SK-N-SH treated with all-trans-retinoic acid at 6 μM for 48 hours (cell line): ENCODE measurements at places on chromosomes 7 and 10.
A peak's percentile ranks its signal among the peaks of the same experiment; 100 is the strongest.

- no peak for ATAC-seq
Observed at GRCh38 chr7:52635021-52635420, 400.4 kb upstream of the POM121L12 start.

DNA sequence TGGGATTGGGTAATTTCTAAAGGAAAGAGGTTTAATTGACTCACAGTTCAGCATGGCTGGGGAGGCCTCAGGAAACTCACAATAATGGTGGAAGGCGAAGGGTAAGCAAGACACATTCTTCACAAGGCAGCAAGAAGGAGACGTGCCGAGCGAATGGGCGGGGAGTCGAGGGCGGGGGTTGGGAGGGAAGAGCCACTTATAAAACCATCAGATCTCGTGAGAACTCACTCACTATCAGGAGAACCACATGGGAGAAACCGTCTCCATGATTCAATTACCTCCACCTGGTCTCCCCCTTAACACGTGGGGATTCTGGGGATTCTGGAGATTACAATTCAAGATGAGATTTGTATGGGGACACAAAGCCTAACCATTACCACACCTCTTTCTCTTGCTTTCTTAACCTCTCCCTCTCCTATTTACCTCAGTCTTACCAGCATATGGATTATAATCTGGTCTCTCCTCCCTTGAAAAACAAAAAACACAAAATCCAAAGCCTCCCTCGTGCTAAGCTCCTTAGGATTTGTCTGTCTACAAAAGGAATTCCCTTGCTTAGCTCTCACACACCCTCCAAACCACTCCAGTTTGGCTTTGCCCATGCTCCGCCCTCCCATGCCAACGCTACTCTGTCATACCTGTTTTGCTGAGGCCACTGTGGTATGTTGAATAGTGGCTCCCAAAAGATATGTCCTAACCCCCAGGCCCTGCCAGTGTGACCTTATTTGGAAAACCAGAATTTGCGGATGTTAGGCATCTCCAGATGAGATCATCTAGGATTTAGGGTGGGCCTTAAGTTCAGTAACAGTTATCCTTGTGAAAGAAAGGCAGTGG is 19.6 kb upstream of the EFCAB10 start:
- peak; percentile 15; the same call in 1 of the 3 replicates for ATAC-seq

GRCh38 chr10:31073211-31073610 is 41.5 kb upstream of the ZNF438 start:
- no peak for ATAC-seq

GRCh38 chr10:62817121-62817765 is 1.1 kb upstream of the EGR2 start:
- ATAC-seq: peak; percentile 22

GRCh38 chr7:100679927-100680575 is 6.5 kb downstream of the GNB2 start:
- ATAC-seq: no peak

- no peak for ATAC-seq
Observed at GRCh38 chr7:84847790-84848189, 339.1 kb downstream of the SEMA3D start.

- no peak for ATAC-seq
Observed at GRCh38 chr7:117555260-117555659, 75.4 kb downstream of the CFTR start.

GRCh38 chr10:63708421-63708820 is 187.2 kb downstream of the REEP3 start:
- ATAC-seq: no peak

- no peak for ATAC-seq
Observed at GRCh38 chr7:95631527-95631926, 35.2 kb upstream of the PDK4 start.

DNA sequence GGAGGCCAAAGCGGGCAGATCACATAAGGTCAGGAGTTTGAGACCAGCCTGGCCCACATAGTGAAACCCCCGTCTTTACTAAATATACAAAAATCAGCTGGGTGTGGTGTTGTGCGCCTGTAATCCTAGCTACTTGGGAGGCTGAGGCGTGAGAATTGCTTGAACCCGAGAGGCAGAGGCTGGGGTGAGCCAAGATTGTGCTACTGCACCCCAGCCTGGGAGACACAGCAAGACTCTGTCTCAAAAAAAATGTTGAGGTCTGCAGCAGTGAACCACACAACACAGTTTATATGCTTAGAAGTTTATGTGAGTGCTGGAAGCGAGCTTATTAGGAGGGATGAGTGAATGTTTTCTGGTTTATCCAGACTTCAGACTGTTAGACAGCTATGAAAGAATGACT is 10.4 kb downstream of the LHPP start:
- ATAC-seq: no peak

GRCh38 chr7:45078125-45078681 is 10.6 kb downstream of the NACAD start:
- no peak for ATAC-seq

DNA sequence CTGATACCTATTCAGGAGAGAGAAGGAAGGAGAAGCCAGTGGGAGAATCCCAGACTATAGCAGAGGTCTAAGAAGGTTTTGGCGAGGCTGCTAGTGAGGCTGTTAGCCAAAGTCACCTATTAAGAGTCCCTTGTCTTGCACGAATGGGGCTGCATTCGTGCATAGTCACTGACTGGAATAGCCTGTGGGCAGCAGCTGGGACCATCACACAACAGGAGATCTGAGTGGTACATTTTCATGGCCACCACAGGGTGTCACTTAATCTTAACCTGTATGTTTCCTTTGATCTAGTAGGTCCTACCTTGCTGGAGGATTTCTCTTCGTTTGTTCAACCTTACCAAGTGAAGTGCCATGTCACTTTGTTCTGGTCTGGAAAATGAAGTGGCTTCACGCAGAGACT is 319.9 kb downstream of the BMPER start:
- no peak for ATAC-seq

DNA sequence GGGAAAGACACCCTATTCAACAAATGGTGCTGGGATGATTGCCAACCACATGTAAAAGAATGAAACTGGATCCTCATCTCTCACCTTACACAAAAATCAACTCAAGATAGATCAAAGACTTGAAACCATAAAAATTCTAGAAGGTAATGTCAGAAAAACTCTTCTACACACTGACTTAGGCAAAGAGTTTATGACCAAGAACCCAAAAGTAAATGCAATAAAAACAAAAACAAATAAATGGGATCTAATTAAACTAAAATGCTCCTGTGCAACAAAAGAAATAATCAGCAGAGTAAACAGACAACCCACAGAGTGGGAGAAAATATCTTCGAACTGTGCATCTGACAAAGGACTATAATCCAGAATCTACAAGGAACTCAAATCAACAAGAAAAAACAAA is 504.2 kb upstream of the MBL2 start:
- no peak for ATAC-seq

- ATAC-seq: no peak
Observed at GRCh38 chr7:80823057-80823456, 95.8 kb downstream of the SEMA3C start.

DNA sequence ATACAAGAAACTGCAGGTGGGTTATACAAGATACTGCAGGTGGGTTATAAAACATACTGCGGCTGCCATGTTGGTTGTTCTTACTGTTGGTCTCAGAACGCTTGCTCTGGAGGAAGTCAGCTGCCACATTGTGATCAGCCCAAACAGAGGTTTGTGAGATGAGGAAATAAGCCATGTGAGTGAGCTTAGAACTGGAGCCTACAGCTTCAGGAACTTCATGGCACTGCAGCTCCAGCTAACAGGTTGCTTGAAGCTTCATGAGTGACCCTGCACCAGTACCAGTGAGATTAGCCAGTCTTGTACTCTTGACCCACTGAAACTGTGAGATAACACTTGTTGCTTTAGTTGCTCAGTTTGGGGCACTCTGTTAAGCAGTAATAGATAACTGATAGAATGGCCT is 74.5 kb upstream of the PRKCQ start:
- ATAC-seq: no peak

GRCh38 chr7:128804484-128804883 is 12.7 kb downstream of the CCDC136 start:
- ATAC-seq: peak; percentile 24

- no peak for ATAC-seq
Observed at GRCh38 chr7:39554583-39555165, 11.5 kb upstream of the YAE1 start.

DNA sequence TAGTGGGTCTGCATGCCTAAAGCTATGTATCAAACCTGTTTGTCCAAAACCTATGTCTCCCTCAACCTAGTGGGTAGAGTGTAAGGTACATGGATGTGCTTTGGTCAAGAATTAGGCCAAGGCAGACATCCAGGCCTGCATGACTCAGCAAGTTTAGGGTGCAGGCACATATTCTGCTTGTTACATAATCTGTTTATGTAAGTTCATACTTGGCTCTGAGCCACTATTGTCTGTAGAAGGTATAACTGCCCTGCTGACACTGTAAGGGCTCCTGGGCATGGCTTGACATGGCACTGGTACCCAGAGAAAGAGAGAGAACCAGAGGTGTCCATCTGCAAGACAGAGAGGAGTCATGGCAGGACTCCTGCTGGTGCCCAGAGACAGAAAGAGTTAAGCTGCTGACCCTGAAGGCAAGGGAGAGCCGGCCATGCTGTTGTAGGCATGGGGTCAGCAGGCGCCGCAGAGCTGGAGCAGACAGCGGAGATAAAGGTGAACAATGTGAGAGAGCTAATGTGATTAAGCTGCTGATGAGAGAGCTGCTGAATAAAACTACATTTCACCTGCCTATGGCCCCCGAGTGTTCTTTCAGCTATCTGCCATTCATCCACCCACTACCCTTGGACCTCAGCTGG is 118.5 kb upstream of the TMEM106B start:
- no peak for ATAC-seq

DNA sequence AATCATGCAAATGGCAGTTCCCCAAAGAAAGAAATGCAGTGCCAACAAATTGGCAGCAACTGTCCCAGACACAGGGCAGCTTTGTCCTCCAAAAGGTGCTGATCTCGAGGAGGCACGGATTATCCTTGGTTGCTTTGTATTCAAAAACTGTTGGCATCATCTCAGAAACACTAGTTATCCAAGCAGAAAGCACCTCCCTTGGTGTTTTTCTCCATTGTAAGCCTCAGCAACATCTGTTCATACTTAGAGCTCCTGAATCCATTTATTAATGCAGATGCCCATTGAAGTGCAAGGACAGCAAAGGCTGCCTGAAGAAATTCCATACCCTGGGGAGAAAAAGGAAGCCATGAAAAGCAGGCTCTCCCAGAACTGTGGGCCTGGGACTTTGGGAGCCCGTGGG is 1.1 kb upstream of the NPS start:
- ATAC-seq: no peak

DNA sequence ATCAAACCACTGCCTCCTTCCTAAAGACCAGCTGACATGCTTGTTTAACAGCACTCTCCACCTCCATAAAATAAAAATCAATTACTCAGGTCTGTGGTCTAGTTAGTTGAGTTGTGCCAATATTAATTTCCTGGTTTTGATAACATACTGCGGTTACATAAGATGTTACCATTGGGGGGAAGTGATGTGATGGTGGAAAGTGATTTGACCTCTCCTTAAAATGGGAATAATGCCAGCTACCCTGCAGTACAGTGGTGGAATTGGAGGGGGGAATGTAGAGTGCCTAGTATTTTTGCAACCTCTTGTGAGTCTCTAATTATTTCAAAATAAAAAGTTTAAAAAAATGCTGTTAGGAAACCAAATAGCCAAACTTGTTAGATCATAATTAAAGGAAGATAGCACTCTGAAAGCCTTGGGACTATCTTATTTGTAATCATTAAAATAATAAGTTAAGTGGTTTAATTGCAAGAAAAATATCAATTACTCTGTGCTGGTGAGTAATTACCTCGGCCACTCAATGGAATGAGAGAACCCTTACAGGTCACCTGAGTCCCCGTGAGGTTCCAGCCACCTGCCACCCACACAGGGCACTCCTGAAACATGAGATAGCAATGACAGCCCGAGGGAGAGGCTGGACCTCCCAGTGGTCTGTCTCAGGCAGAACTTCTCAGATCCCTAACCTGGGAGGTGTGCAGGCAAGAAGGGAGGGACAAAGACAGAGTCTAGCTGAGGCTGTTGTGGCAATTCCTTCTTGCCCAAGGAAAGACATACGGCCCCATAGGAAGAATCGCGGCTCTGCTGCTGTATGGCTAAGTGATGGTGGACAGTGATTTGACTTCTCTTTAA is 94.1 kb downstream of the SH3PXD2A start:
- ATAC-seq: no peak

- no peak for ATAC-seq
Observed at GRCh38 chr10:33370434-33370930, 36.0 kb upstream of the NRP1 start.

DNA sequence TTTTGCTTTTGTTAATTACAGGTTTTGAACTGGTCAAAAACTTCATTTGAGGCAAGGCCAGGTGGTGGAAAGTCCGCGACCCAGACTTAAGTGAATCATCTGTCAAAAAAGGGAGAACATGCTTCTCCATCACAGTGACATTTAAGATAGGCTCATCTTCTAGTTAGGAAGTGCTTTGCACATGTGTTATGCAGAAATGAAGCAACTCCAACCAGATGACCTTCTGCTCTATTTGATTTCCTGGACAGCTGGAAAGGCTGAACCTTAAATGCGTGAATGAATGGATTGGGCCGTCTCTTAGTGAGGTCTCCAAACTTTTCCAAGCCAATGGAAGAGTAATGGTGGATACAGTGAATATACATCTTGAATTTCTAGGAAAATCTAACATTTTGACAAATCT is 101.6 kb upstream of the FAM13C start:
- no peak for ATAC-seq

DNA sequence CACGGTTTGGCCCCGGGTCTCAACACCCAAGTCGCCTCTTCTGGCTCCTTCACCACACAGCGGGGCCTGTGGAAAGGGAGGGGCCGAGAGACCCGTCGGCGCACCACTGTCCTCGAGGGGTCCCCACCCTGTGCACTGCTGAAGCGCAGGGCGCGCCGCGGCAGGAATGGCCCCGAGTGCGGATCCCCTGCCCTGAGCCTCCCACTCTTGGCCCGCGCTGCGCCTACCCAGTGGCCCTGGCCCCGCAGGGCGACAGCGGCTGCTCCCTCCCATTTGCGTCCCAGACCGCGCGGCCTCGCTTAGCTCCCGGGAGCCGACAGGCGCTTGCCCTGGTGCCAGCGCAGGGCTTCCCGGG is 2.1 kb upstream of the SFMBT2 start:
- no peak for ATAC-seq

DNA sequence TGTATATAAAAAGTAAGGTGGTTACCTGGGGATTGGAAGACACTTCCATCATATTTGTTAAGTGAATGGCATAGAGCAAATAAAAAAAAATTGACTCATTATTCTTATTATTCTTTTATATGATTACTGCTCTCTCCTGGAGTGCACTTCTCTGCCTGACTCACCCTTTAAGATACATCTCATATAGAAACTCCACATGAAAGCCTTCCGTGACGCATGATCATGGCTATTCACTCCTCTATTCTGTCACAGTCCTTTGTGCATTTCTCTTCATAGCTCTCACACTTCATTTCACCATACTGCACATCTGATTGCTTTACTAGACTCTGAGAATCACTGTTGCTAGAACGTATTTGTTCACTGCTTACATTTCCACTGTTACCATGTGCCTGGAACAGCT is 597.3 kb downstream of the CNTNAP2 start:
- ATAC-seq: no peak

- ATAC-seq: peak; percentile 84
Observed at GRCh38 chr7:84194484-84195271, at the start of gene SEMA3A. SEMA3A (minus strand) TSS chr7:84194789; CDS start chr7:84194586, 203 bp downstream.

- no peak for ATAC-seq
Observed at GRCh38 chr10:79430936-79431335, 14.5 kb downstream of the ZCCHC24 start.

- no peak for ATAC-seq
Observed at GRCh38 chr10:89371079-89371478, 6.8 kb upstream of the IFIT1B start.
